Activated T-helper 2 cell treated with anti-CD3 and anti-CD28 coated beads, Interferon-gamma antibody, Interleukin-2, Interleukin-4, amounts not matched to agents 10 μg/mL and 5 μg/mL and 100 μg/mL, durations not matched to agents 14 hours and 24 hours and 36 hours (primary cell): ENCODE measurements at places on chromosomes 4 and X. TPM values are rescaled to one million over a fixed set of nuclear protein-coding genes. Genes with fewer than 3 reads are reported as not detected.

C4orf36 gene
- total RNA-seq = not detected in 2 replicates

GRCh38 chrX:100296183-100296753 is 113.8 kb downstream of the PCDH19 start:
- no peaks in the 10 kb centered on the region for H3K36me3 ChIP-seq
- DNase-seq = no peak
- no peak overlapping the region for H3K27ac ChIP-seq
- no peak overlapping the region for H3K4me3 ChIP-seq
- no peaks in the 10 kb centered on the region for H3K4me1 ChIP-seq
- no peaks in the 10 kb centered on the region for H3K27me3 ChIP-seq

DNA sequence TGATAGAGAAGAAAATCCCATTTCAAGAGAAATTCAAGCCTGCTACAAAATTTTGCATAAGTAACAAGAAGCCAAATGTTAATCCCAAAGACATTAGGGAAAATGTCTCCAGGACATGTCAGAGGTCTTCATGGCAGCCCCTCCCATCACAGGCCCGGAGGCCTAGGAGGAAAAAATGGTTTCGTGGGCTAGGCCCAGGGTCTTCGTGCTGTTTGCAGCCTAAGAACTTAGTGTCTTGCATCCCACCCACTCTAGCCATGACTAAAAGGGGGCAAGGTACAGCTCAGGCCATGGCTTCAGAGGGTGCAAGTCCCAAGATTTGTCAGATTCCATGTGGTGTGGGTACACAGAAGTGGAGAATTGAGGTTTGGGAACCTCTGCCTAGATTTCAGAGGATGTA is 57.8 kb upstream of the TAPT1 start:
- no peak overlapping the region for H3K4me3 ChIP-seq
- H3K27ac ChIP-seq = no peak overlapping the region
- no peaks in the 10 kb centered on the region for H3K36me3 ChIP-seq
- H3K4me1 ChIP-seq = no peaks in the 10 kb centered on the region

- DNase-seq = no peak
- H3K27ac ChIP-seq = no peak overlapping the region
These were observed 60.6 kb downstream of the GABRA2 start for GRCh38 chr4:46329118-46329976.

MAP9 gene
- total RNA-seq = 5.8 TPM in 2 replicates

DNA sequence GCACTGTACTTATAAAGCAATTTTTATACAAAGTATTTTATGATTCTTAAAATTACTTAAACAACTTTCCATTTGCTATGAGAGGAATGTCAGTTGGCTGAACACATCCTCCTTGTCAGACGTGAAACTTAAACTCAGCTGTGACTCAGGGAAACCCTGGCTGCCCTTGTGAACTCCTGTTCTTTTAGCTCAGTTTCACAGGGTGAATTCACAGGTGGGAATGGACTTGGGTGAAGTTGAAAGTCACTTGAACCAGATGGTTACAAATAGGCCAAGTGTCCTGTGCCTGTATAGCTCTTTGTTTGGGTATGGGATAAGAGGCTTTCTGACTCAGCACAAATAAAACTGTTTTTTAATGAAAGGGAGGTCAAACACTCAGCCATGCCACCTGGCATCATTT is 67.4 kb upstream of the FAM47B start:
- DNase-seq = no peak
- no peaks in the 10 kb centered on the region for H3K36me3 ChIP-seq
- no peaks in the 10 kb centered on the region for H3K27me3 ChIP-seq
- H3K4me3 ChIP-seq = no peak overlapping the region
- no peak overlapping the region for H3K27ac ChIP-seq

CLCN5 gene
- 4.5 and 5.6 TPM in 2 replicates for total RNA-seq

AMTN gene
- total RNA-seq = not detected in 2 replicates

DNA sequence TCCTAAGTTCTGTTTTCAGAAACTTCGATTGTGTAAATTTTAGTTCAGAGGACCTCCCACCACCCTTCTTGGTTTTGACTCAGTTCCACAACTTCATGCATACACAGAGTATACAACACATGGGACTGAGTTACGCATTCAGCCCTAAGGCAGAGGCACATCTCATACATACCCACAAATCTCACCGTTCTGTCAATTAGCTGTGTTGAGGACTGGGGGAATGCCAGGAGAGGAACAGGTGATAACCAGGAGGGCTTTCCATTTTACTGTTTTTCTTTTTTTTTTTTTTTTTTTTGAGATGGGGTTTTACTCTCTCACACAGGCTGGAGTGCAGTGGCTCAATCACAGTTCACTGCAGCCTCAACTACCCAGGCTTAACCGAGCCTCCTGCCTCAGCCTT is 150.2 kb downstream of the TSPAN5 start:
- DNase-seq = no peak
- H3K36me3 ChIP-seq = peaks cover 27% of the 10 kb centered on the region
- H3K27me3 ChIP-seq = no peaks in the 10 kb centered on the region
- H3K27ac ChIP-seq = no peak overlapping the region

DNA sequence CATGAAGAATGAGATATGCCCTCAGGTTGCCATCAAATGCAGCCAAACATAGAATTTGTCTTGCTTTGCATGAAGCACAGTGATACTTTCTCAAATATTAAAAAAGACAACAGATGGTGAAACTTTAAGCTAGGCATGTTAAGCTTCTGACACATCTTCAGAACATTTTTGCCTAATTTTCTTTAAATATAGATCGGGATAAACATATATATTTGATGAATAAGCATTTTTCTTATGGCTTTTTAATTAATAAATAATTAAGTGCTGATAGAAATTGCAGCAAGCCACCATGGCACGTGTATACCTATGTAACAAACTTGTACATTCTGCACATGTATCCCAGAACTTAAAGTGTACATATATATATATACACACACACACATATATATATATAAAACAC is 831.2 kb upstream of the PCDH10 start:
- no peaks in the 10 kb centered on the region for H3K27me3 ChIP-seq
- DNase-seq = no peak
- H3K36me3 ChIP-seq = no peaks in the 10 kb centered on the region

GRCh38 chrX:50581405-50581804 is 110.8 kb upstream of the DGKK start:
- H3K27ac ChIP-seq = no peak overlapping the region
- H3K4me1 ChIP-seq = no peaks in the 10 kb centered on the region
- H3K27me3 ChIP-seq = peaks cover 5% of the 10 kb centered on the region
- no peak overlapping the region for H3K4me3 ChIP-seq

GRCh38 chrX:79130857-79131256 is 13.6 kb upstream of the GPR174 start:
- no peak for DNase-seq
- peaks cover 4% of the 10 kb centered on the region for H3K4me1 ChIP-seq
- no peak overlapping the region for H3K27ac ChIP-seq
- H3K27me3 ChIP-seq = no peaks in the 10 kb centered on the region
- no peaks in the 10 kb centered on the region for H3K36me3 ChIP-seq

PHOX2B gene
- not detected in 2 replicates for total RNA-seq

DNA sequence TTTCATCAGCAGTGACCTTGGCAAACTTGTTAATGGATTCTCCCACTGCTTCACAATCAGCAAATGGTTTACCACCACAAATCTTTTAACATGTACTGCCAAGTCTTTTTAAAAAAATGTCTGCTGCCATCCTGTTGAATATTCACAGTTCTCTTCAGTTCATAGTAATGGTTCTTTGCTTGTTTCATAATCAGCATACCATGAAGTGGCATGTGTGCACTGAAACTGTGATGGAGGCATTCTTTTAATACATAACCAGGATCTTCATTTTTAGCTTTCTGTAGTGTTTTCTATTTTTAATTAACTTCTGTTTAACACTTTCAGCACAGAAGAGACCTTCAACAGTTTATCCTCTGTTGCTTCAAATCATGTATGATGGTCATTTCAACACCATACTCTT is 230.1 kb upstream of the ARSJ start:
- no peaks in the 10 kb centered on the region for H3K27me3 ChIP-seq
- DNase-seq = no peak
- H3K4me3 ChIP-seq = no peak overlapping the region
- no peaks in the 10 kb centered on the region for H3K36me3 ChIP-seq
- H3K4me1 ChIP-seq = no peaks in the 10 kb centered on the region

DNA sequence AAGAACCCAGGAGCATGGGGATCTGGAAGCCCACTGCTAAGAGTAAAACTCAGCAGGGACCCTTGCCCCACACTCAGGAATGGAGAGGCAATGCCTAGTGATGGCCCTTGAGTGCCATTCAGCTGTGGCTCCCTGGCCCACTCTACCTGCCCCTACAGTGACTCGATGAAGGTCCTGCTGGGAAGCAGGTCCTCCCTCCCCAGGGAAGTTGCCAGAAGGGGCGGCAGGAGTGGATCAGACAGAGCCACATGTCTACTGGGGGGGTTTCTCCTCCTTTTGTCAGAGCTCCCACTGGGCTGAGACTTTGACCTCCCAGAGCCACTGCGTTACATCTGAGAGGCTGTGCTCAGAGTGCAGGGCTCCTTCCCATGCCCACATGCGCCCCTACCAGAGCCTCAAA is 1.2 kb downstream of the SLC10A3 start:
- peaks cover 12% of the 10 kb centered on the region for H3K4me1 ChIP-seq
- no peak overlapping the region for H3K27ac ChIP-seq
- peak overlapping the region; percentile 89 for H3K4me3 ChIP-seq
- H3K36me3 ChIP-seq = peaks cover 22% of the 10 kb centered on the region
- no peaks in the 10 kb centered on the region for H3K27me3 ChIP-seq

DNA sequence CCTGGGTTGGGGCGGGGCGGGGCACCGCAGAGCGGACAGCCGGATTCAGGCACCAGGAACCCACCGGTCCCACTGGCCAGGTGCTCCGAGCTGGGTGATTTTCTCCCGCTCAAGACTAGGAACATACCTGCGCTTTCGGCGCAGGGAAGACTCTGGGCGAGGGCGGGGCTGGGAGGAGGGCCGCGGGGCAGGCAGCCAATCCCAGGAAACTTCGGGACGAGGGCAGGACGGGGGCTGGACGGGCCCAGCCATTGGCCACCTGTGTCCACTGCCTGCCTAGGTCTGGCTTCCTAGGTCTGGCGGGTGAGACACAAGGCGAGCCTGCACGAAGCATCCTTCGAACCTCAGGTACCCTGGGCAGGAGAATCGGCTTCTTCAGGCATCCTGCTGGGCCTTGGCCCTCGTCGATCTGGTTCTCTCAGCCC is 274 bp upstream of the ERVMER34-1 start:
- peaks cover 50% of the 10 kb centered on the region for H3K27me3 ChIP-seq
- peak overlapping the region; percentile 58 for H3K4me3 ChIP-seq
- DNase-seq = no peak
- H3K36me3 ChIP-seq = no peaks in the 10 kb centered on the region

- H3K27me3 ChIP-seq = no peaks in the 10 kb centered on the region
- no peaks in the 10 kb centered on the region for H3K36me3 ChIP-seq
- H3K4me1 ChIP-seq = no peaks in the 10 kb centered on the region
- DNase-seq = no peak
These were observed 89.8 kb downstream of the COMMD8 start for GRCh38 chr4:47373709-47374108.

DNA sequence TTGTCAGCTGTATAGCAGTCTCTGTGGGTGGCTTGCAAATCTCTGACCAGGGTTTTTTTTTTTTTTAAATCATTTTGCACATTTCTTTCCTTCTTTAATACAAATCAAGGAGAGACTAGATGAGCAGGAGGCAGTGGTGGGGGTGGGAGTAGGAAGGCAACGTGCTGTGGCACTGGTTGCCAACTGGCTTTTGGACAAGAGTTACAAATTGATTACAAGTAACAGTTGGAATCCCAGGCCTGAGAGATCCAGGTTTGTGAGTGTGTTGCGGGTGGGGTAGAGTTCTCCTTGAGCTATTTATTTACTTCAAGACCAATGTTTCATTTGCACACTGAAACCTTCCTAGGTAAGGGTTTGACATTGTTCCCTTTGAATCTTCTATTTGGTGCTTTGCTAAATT is 325.3 kb downstream of the AFF2 start:
- DNase-seq = no peak
- H3K36me3 ChIP-seq = no peaks in the 10 kb centered on the region
- no peaks in the 10 kb centered on the region for H3K4me1 ChIP-seq
- no peak overlapping the region for H3K4me3 ChIP-seq
- no peak overlapping the region for H3K27ac ChIP-seq

UVSSA gene
- 23.3 and 23.5 TPM in 2 replicates for total RNA-seq

DNA sequence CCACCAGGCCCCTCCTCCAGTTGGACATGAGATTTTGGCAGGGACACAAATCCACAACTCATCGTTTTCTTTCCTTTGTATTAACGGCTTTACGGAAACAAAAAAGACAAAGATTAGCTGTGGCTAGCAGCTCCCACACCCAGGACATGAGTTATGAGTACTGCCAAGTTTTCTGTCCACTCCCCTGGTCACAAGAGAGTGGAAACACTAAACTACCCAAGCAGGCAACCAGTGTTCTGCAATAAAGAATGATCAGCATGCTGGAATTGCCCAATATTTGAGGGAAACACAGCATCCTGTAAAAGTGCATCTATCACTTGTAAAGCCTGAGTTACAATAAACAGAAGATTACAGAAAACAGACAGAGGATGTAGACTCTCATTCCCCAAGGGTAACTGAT is 358.4 kb downstream of the NLGN4X start:
- no peaks in the 10 kb centered on the region for H3K36me3 ChIP-seq
- no peak for DNase-seq
- no peak overlapping the region for H3K4me3 ChIP-seq
- H3K27me3 ChIP-seq = no peaks in the 10 kb centered on the region
- no peak overlapping the region for H3K27ac ChIP-seq

MAGEA3 gene
- total RNA-seq = not detected in 2 replicates

F9 gene
- not detected in 2 replicates for total RNA-seq

- H3K27me3 ChIP-seq = no peaks in the 10 kb centered on the region
- peaks cover 54% of the 10 kb centered on the region for H3K36me3 ChIP-seq
- DNase-seq = no peak
- no peak overlapping the region for H3K27ac ChIP-seq
These were observed 48.3 kb downstream of the SEL1L3 start for GRCh38 chr4:25814301-25815136.

NOA1 gene
- total RNA-seq = 16.5 and 18.1 TPM in 2 replicates

DNA sequence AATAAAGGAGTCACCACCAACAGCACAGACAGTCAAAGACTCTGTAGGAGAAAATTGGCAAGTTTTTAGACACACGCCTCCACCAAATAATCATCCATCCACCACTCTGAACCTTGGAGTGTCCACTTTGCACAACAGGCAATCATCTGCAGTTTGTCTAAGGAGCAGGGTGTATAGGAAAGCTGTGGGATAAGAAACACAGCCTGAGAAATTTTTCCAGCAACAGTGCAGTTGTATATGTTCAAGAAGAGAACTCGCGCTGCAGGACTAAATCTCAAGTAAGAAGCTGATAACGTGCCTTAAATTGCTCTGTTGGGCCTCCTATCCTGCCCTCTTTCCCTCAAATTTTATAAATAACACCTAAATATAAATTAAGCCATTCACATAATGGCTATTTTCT is 136.7 kb upstream of the PPARGC1A start:
- H3K4me1 ChIP-seq = no peaks in the 10 kb centered on the region
- no peak overlapping the region for H3K27ac ChIP-seq
- no peaks in the 10 kb centered on the region for H3K27me3 ChIP-seq
- H3K4me3 ChIP-seq = no peak overlapping the region
- H3K36me3 ChIP-seq = no peaks in the 10 kb centered on the region

- no peak overlapping the region for H3K4me3 ChIP-seq
- no peak overlapping the region for H3K27ac ChIP-seq
- H3K36me3 ChIP-seq = no peaks in the 10 kb centered on the region
- no peaks in the 10 kb centered on the region for H3K4me1 ChIP-seq
These were observed 91.5 kb downstream of the HTR2C start for GRCh38 chrX:114675365-114675764.

GRCh38 chr4:7426525-7427171 is 8.1 kb downstream of the PSAPL1 start:
- H3K36me3 ChIP-seq = no peaks in the 10 kb centered on the region
- H3K4me1 ChIP-seq = no peaks in the 10 kb centered on the region
- H3K27me3 ChIP-seq = no peaks in the 10 kb centered on the region
- DNase-seq = no peak
- H3K4me3 ChIP-seq = no peak overlapping the region
- no peak overlapping the region for H3K27ac ChIP-seq

CASP3 gene
- total RNA-seq = 90.9 and 94.1 TPM in 2 replicates
